ENCODE measurements at places on chromosomes 11 and 22.

DNA sequence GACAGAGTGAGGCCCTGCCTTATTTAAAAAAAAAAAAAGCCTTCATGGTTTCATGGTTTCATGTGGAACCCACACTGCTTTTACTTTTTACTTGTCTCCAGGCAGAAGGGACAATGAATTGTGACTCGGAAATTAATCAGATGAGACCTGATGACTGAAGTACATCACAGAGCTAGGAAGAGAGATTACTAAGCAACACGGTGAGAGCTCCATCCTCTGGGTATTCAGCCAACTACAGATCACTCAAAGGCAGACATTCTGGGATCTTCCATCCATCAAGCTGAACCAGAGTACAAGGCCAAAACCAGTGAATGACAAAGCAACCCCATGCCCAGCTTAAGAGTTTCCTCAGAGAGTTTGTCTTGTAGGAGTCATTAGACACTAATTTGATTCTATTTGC lies 433.2 kb downstream of the SOX6 start:
- DNase-seq, result no peak

GRCh38 chr22:37635157-37635556 lies 4.3 kb upstream of the SH3BP1 start:
- DNase-seq, result no peak

GRCh38 chr11:35664977-35665441 lies 2.4 kb downstream of the TRIM44 start:
- DNase-seq, result no peak

DNA sequence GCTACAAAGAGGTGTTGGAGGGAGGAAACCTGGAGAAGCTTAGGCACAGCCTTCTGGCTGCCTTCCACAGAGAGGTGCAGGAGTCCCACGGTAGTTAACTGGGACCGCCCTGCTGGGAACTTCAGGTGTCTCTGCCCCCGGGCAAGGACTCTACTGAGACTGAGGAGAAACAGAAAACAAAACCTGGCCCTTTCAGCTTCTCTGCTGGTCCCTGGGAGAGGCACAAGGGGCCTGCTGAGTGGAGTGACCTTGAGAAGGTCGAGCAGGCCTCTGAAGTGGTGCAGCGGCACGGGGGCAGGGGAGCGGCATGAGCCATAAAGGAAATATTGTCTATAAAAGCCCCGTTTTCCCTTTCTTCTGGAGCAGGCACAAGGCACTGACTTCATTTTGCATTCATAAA lies 38.9 kb downstream of the NTM start:
- no peak for DNase-seq

- DNase-seq, result no peak
Measured at GRCh38 chr22:31104869-31105268, 2.5 kb downstream of the SELENOM start.

DNA sequence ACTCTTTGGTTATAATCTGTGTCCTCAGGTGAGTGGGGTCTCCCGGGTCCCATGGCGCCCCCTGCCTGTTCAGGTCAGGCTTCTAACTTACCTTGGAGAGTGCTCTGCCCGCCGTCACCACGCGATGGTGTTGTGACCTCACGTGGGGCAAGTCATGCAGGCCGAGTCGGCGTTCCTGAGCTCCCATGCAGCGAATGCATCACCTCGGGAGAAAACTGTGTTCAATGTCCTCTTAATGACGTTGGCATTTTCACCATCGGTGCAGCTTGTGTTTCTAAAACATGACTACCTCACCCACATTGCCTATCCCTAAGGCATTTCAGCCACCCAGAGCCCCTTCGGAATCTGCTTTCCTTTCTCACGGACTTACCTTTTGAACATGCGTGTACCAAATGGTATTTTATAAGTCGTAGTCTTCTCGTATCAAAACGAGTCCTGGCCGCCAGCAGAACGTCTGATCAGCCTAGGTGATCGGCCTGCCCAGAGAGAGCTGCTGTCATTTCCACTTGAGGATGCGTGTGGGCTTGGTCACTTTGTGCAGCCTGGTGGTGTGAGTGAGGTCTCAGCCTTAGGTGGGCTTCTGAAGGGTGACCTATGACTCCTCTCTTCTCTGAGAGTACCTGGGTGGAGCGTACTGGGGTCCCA lies 64.8 kb downstream of the TBC1D22A start:
- no peak for DNase-seq

DNA sequence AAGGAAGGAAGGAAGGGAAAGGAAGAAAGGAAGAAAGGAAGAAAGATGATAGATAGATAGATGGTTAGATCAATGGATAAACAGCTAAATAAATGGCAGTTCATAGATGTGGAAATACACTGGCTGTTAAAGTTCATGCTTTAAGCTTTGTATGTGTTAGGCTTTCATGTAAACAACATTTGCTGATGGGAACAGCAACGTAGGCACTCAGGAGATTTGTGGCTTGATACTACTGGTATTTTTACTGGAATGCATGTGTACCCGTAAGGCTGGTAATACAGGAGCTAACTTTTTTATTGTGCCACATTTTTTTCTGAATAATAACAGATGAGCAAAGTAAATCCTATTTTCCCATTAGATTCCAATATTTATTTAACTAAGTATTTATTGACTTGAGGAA lies 85.6 kb downstream of the NCAM1 start:
- no peak for DNase-seq

DNA sequence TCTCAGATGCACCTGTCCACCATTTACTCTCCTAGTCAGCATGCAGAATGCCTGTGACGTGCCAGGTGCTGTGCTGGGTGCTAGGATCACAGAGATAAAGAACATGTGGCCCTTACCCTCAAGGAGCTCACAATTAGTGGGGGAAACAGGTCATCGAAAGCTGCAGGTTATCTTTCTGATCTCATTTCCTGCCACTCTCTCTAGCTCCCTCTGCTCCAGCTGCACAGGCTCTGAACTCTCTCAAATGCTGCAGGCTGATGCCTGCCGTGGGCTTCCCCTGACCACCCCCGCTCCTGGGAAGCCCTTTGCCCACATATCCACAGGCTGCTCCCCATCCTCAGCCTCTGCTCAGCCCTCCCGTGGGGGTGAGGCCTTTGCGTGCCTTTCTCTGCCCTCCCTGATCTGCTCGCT lies 29.6 kb downstream of the SHANK3 start:
- no peak for DNase-seq

DNA sequence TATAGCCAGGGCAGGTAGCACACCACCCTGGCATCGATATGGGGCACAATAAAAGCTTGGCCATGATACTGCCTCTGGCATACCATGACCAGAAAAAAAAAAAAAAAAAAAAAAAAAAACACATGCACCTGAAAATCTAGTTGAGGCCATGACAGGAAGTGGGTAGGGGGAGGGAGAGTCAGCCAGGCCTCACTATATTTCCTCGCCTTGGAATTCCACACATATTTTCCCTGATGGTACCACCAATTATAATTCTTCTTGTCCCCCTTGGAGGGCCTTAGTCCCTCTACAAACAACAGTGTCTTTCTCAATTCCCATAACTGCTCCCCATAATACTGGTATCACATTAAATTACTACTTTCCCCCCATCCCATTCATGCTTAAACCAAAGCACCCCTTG lies 12.6 kb upstream of the CHKA start:
- DNase-seq, result no peak

- DNase-seq, result no peak
Measured at GRCh38 chr11:2072551-2073261, 66.5 kb downstream of the IGF2 start.
